ENCODE measurements at places on chromosomes 2 and 18. TPM values are rescaled to one million over a fixed set of nuclear protein-coding genes. Genes with fewer than 3 reads are reported as not detected.

HRH4 gene
- under 0.01 TPM for total RNA-seq

EMILIN2 gene
- total RNA-seq = 11.2 TPM

- no peak for DNase-seq
Measured at GRCh38 chr2:181122601-181123000, 142.2 kb downstream of the UBE2E3 start.

GRCh38 chr2:22499082-22499839 lies 885.7 kb upstream of the KLHL29 start:
- no peak for DNase-seq

GRCh38 chr2:240968731-240969624 lies 29.4 kb upstream of the SNED1 start:
- no peak for DNase-seq

DNA sequence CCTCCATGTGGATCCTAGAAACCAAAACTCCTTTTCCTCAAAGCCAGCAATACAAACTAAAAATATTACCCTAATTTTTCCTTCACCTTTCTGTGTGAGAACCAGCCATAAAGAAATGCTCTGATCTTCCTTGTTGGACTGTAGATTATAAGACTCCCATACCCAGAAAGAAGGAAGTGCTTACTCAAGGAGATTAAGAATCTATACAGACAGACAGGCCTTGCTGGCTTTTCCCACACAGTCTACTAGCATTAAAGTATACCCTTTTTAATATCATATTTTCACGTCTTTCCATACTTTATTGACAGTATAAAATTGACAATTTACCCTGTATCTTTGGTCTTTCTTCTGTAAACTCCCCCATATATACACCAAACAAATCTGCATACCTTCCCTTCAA lies 139.0 kb downstream of the GULP1 start:
- no peak for DNase-seq

- peak; percentile 55 for DNase-seq
Measured at GRCh38 chr2:69175790-69176715, 163.1 kb downstream of the ANTXR1 start.

DNA sequence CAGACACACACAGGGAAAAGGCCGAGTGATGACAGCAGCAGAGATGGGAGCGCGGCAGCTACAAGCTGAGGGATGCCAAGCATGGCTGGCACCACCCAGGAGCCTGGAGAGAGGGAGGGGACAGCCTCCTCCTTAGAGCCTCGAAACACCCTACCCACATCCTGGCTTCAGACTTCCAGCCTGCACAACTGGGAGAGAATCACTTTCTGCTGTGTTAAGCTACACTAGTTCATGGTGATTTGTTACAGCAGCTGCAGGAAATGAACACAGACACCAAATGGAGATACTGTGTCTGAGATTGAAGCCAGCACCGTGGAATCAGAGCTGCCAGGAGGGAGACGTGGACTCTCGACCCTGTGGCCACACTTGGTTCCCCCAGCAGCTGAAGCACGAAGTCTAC lies 27.5 kb upstream of the FOSL2 start:
- DNase-seq = no peak

ITPRIPL1 gene
- 3.4 TPM for total RNA-seq

DNA sequence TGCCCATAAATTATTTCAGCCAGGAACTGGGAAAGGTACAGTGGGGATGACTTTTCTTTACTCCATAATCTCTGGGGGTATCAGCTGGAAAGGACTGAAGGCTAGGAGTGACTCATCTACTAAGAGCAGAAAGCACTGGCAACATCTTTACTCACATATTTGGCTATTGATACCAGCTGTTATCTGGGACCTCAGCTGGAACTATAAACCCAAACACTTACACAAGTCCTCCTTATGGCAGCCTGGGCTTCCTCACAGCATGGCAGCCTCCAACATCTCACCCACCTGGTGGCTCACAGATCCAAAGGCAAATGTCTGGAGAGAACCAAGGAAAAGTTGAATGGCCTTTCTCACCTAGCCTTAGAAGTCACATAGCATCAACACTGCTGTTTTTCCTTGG lies 379.0 kb upstream of the RND3 start:
- peak; percentile 74 for DNase-seq

PLEKHH2 gene
- 5.4 TPM for total RNA-seq

GRCh38 chr18:47586418-47587070 lies 335.1 kb upstream of the SKOR2 start:
- no peak for DNase-seq

DNA sequence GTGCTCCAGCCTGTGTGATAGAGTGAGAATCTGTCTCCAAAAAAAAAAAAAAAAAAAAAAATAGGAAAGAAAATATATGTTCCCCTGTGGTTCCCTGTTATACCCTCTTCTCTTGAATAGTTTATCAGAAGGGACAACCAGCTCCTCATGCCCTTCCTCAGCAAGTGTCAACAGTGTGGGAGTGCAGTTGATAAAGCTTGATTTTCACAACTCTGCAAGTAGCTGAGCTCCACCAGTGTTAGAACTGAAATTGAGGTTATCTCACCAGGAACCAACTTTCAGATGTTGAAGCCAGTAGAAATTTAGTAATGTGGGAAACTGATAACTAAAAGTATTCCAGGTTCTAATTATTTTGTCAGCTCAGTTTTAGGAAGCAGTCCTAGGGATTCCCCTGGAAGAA lies 25.1 kb downstream of the NEDD4L start:
- DNase-seq = no peak

GRCh38 chr2:53949457-53949856 lies 21.3 kb downstream of the PSME4 start:
- DNase-seq = no peak

DNA sequence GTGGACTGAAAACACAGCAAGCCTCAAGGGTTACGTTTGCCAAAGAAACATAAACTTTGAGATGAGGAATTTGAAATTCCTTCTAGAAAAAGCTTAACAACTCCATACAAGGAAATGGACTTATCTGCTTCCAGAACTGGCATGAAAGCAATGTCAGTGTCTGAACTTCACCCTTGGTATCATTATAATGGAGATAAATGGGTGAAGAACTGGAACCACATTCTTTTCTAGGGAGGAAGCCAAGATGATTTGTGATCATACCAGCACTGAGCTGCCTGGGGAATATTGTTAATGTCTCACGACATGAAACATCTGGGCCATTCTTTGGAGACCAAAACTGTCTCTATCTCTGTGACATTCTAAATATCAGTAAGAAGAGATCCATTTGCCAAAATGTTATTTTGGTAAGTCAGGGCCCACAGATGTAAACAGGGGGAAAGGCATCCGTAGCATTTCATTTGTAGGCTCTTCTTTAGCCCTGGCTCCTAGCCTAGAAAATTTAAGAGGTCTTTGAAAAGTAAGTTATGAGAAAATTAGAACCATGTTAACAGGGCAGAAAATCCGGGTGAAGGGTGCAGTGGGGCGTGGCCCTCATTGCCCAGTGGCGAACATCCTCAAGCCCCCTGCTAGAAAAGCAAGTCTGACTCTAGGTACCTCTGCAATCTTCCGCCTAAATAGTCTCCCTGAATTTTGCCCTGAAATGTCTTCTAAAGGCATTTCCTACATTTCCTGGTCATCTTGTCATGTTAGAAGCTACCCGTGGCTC lies 295.3 kb upstream of the EPAS1 start:
- DNase-seq = peak; percentile 94

All from fibroblast of the aortic adventitia (primary cell).